ENCODE measurements at places on chromosomes 16 and 17. TPM values are rescaled to one million over a fixed set of nuclear protein-coding genes. Genes with fewer than 3 reads are reported as not detected.

Gene KRTAP4-4
- total RNA-seq, result not detected

Gene LRRC36
- not detected for total RNA-seq

Gene RAMP2
- total RNA-seq, result not detected

Gene CORO1A
- total RNA-seq, result 1.5 TPM

Gene CD300E
- not detected for total RNA-seq

Gene CIAPIN1
- 81.2 TPM for total RNA-seq

Gene OTOP2
- total RNA-seq, result under 0.01 TPM

Gene ODAD4
- 0.26 TPM for total RNA-seq

Gene IGF2BP1
- not detected for total RNA-seq

Gene QRICH2
- 2.1 TPM for total RNA-seq

Gene TBC1D3
- total RNA-seq, result not detected

Data from bronchial epithelial cell (primary cell).